ENCODE measurements at places on chromosomes 11 and 22.

GRCh38 chr11:59773083-59773440, 17.9 kb downstream of the STX3 start:
- DNase-seq, result no peak

GRCh38 chr11:11243590-11244469, 109.2 kb downstream of the CSNK2A3 start:
- no peak for DNase-seq

GRCh38 chr11:76148231-76148630, 58.1 kb downstream of the WNT11 start:
- no peak for DNase-seq

DNA sequence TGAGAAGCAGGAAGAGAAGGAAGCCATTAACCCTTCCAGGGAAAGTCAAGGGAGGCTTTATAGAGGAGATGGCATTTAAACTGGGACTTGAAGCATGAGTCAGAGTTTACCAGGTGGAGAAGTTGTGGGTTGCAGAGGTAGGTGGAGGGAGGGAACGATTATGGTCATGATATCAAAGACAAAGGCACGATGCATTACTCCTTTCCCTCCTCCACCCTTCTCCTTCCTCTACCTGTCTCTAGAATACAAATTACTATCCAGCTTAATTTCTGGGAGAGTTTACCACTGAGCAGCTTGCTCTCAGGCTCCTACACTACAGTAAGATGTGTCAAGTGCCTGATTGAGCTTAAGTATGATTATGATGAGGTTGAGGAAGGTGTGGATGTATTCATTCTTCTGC, 151.7 kb downstream of the NELL1 start:
- DNase-seq, result no peak

- no peak for DNase-seq
These were observed 4.4 kb upstream of the RAPSN start for GRCh38 chr11:47453365-47453764.

DNA sequence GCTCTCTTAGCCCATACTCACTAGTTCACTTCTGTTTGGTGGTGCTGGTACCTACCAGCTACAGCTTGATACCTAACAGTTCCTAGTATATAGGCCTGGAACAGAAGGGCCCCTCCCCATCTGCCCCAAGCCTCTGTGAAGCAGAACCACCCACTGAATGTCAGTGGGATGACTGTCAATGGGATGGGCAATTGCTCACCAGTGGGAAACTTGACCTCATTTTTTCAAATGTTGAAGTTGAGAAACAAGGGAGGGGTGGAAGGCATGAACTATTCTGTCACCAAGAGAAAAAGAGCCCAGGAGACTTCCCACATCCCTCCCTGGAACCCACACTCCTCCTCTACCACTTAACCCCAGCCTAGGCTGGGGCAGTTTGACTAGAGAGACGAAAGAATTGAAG, at the start of gene NLRP10:
Gene NLRP10 (minus strand): TSS at position 62 of the 400 bp plus-strand sequence. CDS start 1,952 bp downstream, outside the sequence.
- DNase-seq, result peak; percentile 77

GRCh38 chr11:11843211-11843621, 1.4 kb downstream of the USP47 start:
- peak; percentile 32 for DNase-seq

DNA sequence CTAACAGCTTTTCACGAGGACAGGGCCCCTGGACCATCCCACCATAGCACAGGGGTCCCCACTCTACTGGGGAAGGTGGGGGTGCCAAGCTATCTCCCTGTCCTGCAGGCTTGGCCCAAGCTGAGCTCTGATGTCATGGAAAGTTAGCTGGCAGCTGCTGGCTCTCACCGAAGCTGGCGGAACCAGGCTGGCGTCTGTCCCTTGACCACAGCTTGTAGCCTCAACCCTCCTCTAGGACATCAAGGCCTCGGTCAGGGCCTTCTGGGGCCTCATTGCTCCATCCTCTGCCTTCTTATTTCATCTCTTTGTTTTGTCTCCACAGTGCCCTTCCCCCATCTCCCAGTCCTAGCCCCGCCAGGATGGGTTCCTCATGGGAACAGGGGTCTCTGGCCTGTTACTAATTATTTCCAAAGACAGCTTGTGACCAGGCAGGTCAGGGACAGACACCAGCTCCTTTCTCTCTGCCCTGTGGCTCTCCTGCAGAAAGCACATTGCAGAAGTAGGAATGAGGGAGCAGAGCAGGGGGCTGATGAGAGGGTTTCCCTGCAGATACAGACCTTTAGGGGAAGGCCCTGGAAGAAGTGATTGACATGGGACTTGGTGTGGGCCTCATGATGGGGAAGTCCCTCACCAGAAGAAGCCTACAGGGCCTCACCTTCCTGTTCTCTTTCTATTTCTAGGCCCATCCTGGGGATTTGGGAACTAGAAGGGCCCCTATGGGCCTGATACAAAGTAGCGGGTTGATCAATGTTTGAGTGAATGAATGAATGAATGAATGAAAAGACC, 97.5 kb upstream of the ALX4 start:
- DNase-seq, result no peak

GRCh38 chr11:13152736-13153541, 124.7 kb upstream of the BMAL1 start:
- peak; percentile 18 for DNase-seq

DNA sequence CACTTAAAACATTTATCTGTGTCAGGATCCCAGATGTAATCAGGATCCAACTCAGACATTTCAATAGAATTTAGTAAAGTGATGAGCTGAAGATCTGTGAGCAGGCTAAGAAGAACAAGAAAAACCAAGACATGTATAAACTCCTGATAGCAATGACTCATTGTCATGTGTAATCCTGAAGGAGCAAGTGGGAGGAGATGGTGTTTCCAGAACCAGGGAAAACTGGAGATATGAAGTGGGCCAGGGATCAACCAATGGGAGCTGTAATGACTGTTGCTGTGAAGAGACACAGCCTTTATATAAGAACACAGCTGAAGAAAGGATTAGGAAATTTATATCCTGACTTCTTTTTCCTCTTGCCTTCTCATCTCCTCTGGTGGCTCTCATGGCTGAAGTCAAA, 682.5 kb upstream of the ARHGAP42 start:
- DNase-seq, result no peak

- DNase-seq, result peak; percentile 94
These were observed 131.9 kb downstream of the ADAMTS15 start for GRCh38 chr11:130580372-130580771.

DNA sequence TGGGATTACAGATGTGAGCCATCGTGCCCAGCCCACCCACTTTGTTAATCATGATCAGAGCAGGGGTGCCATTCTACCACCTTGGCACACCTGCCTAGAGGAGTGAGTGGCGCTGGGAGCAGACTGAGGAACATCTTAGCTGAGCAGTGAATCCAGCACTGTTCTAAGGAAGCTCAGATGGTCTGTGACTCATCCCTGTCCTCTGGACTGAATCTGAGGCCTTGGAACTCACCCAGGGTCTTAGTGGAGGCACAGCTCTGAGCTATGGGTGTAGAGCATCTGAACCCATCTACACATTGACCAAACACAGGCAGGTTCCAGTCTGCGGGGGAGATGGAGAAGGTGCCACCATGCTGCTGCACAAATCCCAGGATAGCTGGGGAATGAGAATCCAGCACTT, 14.9 kb downstream of the PGAP2 start:
- peak; percentile 74 for DNase-seq

GRCh38 chr11:42023267-42023666, 563.8 kb upstream of the LRRC4C start:
- DNase-seq, result no peak

DNA sequence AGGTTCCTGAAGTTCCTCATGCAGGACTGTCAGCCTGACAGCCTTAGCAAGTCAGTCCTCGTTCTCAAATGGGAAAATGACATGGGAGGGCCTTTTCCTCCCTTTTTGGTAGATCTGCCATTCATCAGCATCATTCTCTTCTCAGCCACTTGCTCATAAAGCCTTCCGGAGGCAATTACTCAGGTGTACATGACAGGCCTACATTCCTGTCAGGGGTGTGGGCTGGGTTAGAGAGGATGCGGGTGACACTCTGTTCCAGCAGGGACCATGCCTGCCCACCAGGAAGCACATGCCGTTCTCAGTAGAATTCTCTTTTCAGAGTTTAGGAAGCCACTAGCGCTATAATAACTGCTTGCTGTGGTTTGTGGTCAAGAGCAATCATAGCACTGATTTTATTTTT, 24.2 kb upstream of the ANKK1 start:
- DNase-seq, result no peak

DNA sequence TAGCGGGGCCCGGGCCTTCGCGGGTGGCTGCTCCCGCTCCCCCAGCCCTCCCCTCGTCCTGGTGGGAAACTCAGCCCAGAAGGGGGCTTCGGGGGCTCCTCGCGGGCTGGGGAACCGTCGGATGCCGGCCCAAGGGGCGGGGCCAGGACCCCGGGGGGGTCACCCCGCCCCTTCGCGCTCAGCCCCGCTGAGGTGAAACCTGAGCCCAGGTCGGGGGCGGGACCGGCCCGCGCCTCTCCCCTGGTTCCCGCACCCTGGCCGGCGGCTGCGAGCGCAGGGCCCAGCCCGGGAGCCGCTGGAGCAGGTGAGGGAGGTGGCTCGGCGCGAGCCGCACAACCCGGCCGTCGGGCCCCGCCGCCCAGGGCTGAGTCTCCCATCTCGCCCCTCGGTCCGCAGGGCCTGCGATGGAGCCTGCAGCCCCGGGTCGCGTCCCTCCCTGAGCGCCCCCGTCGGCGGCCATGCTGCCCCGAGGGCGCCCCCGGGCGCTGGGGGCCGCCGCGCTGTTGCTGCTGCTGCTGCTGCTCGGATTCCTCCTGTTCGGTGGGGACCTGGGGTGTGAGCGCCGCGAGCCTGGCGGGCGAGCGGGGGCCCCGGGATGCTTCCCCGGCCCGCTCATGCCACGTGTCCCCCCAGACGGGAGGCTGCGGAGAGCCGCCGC, at the start of gene LARGE2:
Gene LARGE2 (plus strand): TSS at position 232 of the 658 bp plus-strand sequence. CDS start 227 bp downstream, at position 459.
- no peak for DNase-seq

DNA sequence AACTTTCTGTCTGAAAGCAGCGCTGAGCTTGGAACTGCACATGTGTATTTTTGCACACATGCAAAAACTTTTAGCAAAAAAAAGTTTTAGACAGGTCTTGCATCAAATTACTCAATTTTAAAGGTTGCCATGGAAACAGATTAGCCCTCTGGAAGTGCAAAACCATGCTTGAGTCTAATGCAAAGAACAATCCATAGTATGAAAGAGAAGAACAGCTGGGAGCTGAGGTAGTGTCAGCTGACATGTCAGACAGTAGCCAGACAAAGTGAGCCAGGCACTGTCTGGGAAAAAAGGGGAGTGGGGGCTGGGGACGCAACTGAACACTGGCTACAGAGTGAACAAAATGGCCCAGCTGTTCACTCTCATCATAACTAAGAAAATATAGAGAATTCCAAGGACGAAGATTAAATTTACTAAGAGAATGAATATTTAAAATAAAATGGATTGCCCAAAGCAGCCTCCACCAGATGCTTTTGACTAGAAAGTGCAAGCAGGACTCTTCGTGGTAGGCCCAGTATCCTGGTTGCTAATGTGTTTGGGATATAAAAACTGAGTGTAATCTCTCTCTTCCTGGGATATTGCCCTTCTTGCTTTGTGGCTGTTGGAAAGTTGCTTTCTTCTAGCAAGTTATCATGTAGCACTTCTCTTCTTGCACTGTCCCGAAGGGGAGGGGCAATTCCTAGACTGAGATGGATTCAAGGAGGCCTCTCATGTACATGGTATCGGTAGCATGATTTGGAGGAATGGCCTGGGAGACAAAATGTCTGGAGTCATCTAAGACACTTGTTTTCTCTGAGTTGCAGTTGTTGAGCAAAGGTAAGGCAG, 434.1 kb upstream of the FAT3 start:
- DNase-seq, result peak; percentile 33

- peak; percentile 91 for DNase-seq
These were observed 1564.8 kb upstream of the TENM4 start for GRCh38 chr11:81005595-81005994.

- DNase-seq, result no peak
These were observed 19.4 kb upstream of the LIN7C start for GRCh38 chr11:27525824-27526516.

Data from fibroblast of skin of abdomen (primary cell).